Stimulated activated CD4-positive, alpha-beta T cell treated with anti-CD3 and anti-CD28 coated beads, Interleukin-1b, Interleukin-23, amount 100 ng/mL, for 1 hour (primary cell): ENCODE measurements at places on chromosomes 2 and 18.

DNA sequence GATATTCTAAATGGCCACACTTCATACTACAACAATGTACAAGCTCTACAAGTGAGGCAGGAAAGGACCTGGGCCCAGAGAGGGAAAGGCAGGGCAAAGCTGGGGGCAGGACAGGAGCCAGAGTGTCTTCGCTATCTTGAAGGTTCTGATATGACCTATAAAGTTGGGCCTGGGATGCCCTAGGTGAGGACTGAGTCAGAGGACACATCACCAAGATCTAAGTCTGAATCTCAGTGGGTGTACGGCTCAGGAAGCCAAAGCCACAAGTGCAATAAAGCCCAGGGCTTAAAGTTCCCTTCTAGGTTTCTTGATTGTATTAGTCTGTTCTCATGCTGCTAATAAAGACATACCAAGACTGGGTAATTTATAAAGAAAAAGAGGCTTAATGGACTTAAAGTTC is 219.1 kb downstream of the ALK start:
- DNase-seq = no peak

DNA sequence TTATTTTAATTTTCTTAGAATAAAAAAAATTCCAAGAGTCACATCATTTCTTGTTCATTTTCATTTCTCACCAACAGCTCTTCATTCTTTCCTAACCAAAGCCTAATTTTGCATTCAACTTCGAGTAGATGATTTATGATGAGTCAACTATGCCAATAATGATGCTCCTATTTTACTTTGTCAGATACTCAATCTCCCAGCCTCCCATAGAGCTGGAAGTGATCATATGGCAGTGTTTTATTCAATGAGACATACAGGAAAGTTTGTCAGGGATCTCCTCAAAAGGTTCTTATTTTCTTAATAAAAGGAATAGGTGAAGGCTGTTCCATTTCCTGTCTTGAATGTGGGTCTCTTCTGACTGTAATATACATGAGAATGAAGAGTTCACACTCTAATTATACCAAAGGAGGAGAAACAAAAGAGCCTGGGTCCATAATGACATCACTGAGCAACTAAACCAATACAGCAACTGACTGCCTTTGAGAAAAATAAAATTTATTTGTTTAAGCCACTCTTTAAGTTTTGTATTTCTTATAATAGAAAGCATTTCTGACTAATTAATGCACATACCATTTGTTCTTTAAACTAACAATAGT is 231.2 kb upstream of the CYP26B1 start:
- no peak for DNase-seq

DNA sequence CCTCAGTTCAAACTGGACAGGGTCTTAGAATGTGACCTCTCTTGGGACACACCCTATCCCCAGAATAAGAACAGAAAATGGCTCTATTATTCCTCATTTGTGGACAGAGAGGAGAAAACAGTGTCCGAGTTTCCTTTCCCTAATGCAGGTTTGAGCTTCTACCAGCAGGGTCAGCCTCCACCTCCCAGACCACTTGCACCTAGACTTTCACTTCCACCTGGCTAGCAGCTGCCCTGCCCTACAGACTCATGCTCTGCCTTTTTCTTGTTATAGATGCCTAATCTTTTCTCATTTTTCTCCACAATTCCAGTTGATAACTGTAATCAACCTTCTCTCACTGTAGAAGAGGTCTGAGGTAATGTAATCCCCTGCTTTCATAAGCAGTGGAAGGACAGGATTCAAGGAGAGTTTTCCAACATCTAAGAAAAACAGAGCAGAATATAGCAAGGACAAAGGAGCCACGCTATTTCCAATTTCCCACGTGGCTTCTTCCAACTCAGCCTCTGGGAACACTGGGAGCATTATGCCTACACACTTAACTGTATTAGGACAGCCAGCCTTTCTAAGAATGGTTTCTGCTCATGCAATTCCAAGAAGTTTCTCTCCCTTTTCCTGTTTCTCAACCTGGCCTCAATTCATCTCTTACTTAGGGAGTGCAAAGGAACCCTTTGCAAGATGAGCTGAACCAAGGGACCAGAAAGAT is 239.8 kb downstream of the BCL11A start:
- no peak for DNase-seq

DNA sequence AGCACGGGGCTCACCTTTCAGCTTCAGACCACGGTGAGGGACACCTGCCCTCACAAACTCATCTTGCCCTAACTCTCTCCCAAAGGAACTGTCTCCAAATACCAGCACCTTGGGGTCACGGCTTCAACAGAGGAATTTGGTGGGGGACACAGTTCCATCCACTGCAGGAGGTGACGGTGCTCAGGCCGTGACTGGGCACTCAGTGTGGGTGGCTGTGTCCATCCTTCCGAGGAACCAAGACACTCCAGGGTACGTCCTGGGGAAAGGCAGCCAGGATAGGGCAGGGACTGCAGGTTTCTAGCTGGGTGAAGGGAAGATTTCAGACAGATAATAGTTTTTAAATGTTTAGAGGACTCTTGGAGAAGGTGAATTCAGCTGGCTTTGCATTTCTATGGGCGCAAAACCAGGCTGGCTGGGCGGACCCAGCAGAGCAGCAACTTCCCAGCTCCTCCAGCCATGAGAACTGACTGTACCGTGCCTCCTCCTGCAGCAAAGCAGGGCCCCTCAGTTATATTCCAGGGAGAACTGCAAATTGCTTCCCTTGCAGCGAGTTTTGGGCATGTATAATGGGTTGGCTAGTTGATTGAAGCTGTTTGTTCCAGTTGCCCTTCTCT is 23.9 kb upstream of the ALLC start:
- DNase-seq = no peak

- no peak for DNase-seq
These were observed 63.5 kb upstream of the NFE2L2 start for GRCh38 chr2:177328056-177328455.

- DNase-seq = no peak
These were observed 11.4 kb upstream of the SLC20A1 start for GRCh38 chr2:112634153-112634873.

GRCh38 chr18:66722671-66723070 is 118.8 kb upstream of the CDH19 start:
- no peak for DNase-seq

GRCh38 chr2:105843476-105844374 is 99.0 kb downstream of the NCK2 start:
- no peak for DNase-seq

DNA sequence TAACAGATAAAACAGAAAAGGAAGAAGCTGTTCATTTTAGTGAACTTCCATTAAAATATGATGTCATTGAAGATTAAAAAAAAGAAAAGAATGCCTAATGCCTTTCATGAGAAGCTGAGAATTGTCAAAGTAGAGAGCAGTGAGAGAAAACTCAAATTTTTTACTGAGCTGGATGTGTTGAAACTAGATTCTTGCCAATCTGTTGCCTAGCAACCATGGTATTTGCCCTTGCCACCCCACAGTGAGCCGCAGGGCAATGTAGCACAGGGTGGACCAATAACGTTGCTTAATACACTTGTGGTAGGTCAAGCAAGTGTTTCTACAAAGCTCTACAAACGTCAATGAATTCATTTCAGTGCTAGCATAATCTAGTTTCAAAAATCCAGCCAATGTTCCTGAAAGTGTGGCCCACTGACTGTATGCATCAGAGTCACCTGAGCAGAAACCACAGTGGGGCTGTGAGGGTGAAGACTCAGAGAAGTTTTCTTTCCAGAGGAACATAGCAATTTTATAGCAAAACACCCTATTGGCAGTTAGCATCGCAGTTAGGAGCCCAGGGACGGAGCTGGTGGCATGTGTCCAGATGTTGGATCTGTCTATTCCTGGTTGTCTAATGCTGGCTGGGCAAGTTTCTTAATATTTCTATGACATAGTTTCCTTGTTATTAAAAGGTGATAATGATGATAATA is 132.2 kb downstream of the DOCK10 start:
- no peak for DNase-seq

GRCh38 chr2:20977520-20978180 is 66.2 kb downstream of the APOB start:
- no peak for DNase-seq

GRCh38 chr2:234823196-234823876 is 128.5 kb upstream of the SH3BP4 start:
- no peak for DNase-seq

GRCh38 chr2:235378246-235378645 is 115.6 kb upstream of the AGAP1 start:
- DNase-seq = no peak
